ENCODE measurements at places on chromosomes 6 and 20. TPM values are rescaled to one million over a fixed set of nuclear protein-coding genes. Genes with fewer than 3 reads are reported as not detected.

Gene SULF2
- total RNA-seq = 24.8 TPM

DNA sequence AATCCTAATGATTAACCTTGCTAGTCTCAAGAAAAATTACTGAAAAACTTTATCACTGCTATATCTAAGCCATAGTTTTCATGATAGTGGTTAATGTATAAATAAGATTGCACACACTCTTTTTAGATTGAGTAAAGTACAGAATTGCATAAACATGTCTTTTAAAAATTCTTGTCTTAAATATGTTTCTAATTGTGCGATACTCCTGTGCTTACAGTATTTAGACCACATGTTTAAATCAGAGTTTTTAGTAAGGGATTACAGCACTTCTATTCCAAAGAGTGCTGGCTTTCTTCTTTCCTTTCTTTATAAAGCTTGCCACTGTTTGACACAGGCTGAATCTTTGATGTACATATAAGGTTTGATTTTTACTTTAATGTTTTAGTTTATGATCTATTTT is 36.8 kb upstream of the RGS17 start:
- no peak for DNase-seq
- no peaks in the 10 kb centered on the region for H3K4me1 ChIP-seq
- H3K4me3 ChIP-seq = no peak overlapping the region
- H3K27me3 ChIP-seq = no peaks in the 10 kb centered on the region

GRCh38 chr20:6657904-6658303 is 109.6 kb upstream of the BMP2 start:
- H3K27me3 ChIP-seq = no peaks in the 10 kb centered on the region
- no peak for DNase-seq
- no peak overlapping the region for H3K4me3 ChIP-seq
- H3K4me1 ChIP-seq = peaks cover 4% of the 10 kb centered on the region
- no peaks in the 10 kb centered on the region for H3K36me3 ChIP-seq

GRCh38 chr20:48691523-48691922 is 136.3 kb downstream of the PREX1 start:
- DNase-seq = no peak
- no peak overlapping the region for H3K4me3 ChIP-seq
- peaks cover 35% of the 10 kb centered on the region for H3K36me3 ChIP-seq
- peaks cover 32% of the 10 kb centered on the region for H3K4me1 ChIP-seq
- no peaks in the 10 kb centered on the region for H3K27me3 ChIP-seq

Gene FAM209A
- total RNA-seq = 0.73 TPM

Gene MCHR2
- total RNA-seq = not detected

Gene PHF3
- 101 TPM for total RNA-seq

- H3K4me3 ChIP-seq = no peak overlapping the region
- no peaks in the 10 kb centered on the region for H3K27me3 ChIP-seq
- no peak for DNase-seq
- no peaks in the 10 kb centered on the region for H3K36me3 ChIP-seq
- no peak overlapping the region for H3K27ac ChIP-seq
- peaks cover 5% of the 10 kb centered on the region for H3K4me1 ChIP-seq
Measured at GRCh38 chr6:129753422-129753821, 43.4 kb upstream of the ARHGAP18 start.

DNA sequence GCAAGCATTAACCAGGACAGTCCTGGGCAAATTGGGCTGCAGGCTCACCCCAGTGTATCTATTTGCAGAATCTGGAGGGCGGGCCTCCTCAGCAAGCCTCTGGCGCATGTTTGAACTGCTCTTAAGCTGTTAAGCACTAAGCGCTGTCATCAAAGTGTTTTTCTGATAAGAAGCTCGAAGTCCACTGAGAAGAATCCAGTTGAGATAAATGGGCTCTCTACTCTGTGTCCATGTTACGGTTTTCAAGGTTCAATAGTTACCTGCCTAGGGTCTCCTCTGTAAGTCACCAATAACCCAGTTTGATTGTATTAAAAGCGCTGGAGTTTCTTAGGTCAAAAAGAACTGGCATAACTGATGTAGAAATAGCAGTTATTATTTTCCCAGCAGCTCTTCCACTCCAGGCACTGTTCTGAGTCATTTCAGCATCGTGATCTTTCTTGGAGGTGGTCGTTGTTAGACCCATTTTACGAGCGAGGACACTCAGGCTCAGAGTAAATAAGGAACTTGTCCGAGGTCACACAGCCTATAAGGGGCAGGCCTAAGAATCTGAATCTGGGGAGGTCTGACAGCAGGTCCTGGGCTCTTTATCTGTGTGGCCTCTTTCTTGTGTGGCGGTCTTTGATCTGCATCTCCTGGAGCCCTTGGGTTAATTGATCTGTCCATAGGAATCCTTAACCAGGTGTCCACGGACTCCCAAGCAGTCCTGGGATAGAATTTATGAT is 207.4 kb upstream of the ZNF217 start:
- H3K27ac ChIP-seq = no peak overlapping the region
- no peaks in the 10 kb centered on the region for H3K36me3 ChIP-seq
- peak; percentile 44 for DNase-seq
- no peaks in the 10 kb centered on the region for H3K27me3 ChIP-seq
- H3K4me3 ChIP-seq = no peak overlapping the region

GRCh38 chr6:157229713-157230112 is 93.6 kb downstream of the TMEM242 start:
- peaks cover 5% of the 10 kb centered on the region for H3K27me3 ChIP-seq
- H3K4me3 ChIP-seq = no peak overlapping the region
- H3K27ac ChIP-seq = no peak overlapping the region
- DNase-seq = no peak

DNA sequence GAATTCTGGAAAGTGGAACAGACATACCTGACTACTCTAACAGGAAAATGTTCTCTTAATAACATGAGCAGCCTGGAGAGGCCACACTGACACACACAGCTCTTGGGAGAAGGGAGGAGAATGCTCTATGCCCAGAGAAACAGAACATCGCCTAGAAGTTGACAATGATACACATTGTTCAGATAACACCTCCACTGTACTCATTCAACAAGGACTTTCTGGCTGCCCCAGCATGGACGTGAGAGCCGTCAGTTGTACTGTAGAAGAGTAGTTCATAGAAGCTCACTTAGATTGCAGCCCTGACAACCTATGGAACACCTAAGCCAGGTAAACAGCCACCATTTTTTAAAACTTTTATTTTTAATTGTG is 28.9 kb downstream of the BMP7 start:
- DNase-seq = no peak
- H3K4me1 ChIP-seq = peaks cover 8% of the 10 kb centered on the region
- no peaks in the 10 kb centered on the region for H3K36me3 ChIP-seq
- H3K27me3 ChIP-seq = peaks cover 37% of the 10 kb centered on the region

DNA sequence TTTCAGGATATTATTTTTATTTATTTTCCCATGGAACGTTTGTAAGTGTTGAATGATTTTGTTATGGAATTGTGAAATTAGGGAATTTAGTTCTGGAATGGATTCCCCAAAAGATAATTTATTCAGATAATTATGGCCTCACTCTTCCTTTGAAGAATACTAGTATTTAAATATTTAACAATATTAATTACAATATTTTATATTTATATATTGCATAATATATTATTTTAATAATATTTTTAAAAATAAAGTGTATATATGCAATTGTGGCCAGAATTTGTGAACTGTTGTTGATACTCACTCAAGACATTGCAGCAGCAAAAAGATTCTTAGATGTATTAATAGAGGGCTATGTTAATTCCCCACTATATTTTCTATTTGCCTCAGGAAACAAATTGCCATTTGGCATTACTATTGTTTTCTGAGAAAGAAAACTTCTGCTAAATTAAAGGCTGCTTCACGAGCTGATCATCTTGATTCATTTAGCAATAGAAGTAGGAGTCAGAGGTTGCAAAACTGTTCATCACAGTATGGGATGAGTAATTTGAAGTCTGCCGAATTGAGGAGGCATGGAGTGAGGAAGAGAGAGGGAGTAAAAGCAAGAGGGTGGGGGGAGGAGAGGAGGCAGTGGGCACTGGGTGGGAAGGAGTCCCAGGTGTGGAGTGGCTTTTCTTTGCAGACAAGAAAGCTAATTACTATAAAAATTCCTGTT is 729.2 kb downstream of the DHX35 start:
- H3K27me3 ChIP-seq = no peaks in the 10 kb centered on the region
- no peak overlapping the region for H3K4me3 ChIP-seq
- no peak overlapping the region for H3K27ac ChIP-seq
- no peaks in the 10 kb centered on the region for H3K36me3 ChIP-seq
- H3K4me1 ChIP-seq = no peaks in the 10 kb centered on the region

- H3K36me3 ChIP-seq = no peaks in the 10 kb centered on the region
- peak overlapping the region; percentile 94 for H3K4me3 ChIP-seq
- no peaks in the 10 kb centered on the region for H3K27me3 ChIP-seq
- H3K27ac ChIP-seq = peak overlapping the region; percentile 80
- peaks cover 12% of the 10 kb centered on the region for H3K4me1 ChIP-seq
Measured at GRCh38 chr6:7911345-7911725, 747 bp upstream of the TXNDC5 start.

DNA sequence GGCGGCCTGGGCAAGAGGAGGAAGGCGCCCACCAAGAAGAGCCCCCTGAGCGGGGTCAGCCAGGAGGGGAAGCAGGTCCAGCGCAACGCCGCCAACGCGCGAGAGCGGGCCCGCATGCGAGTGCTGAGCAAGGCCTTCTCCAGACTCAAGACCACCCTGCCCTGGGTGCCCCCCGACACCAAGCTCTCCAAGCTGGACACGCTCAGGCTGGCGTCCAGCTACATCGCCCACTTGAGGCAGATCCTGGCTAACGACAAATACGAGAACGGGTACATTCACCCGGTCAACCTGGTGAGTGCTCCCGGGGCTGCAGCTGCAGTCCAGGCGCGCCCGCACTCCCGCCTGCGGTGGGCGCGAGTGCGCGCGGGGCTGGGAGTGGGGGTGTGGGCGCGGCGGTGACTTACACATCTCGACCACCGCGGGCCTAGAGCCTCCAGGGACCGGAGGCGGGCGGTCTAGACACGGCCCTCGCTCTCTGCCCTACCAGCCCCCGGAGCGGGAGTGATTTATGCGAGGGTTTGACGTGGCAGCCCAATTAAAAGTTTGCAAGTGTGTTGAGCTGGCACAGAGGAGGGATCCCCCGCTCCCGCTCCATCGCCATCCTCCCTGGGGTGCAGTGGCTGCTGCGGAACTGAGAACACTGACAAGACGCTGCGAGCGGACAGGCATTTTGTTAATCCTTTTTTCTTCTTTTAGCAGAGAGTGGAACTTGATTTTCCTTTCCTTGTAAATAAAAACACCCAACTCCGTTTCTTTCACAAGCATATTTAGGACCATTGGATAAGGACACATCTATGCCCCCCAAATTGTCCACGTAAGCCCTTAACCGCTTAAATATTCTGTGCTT is 867 bp downstream of the TCF21 start:
- DNase-seq = no peak
- H3K4me1 ChIP-seq = peaks cover 54% of the 10 kb centered on the region
- peak overlapping the region; percentile 49 for H3K27ac ChIP-seq

GRCh38 chr6:169363590-169363989 is 109.9 kb upstream of the THBS2 start:
- H3K36me3 ChIP-seq = no peaks in the 10 kb centered on the region
- no peak for DNase-seq
- H3K4me1 ChIP-seq = no peaks in the 10 kb centered on the region
- no peaks in the 10 kb centered on the region for H3K27me3 ChIP-seq
- H3K4me3 ChIP-seq = no peak overlapping the region

Gene COL21A1
- total RNA-seq = 69.4 TPM

GRCh38 chr6:52887910-52888524 is 21.5 kb downstream of the GSTA3 start:
- no peaks in the 10 kb centered on the region for H3K36me3 ChIP-seq
- H3K27ac ChIP-seq = no peak overlapping the region
- H3K4me1 ChIP-seq = no peaks in the 10 kb centered on the region
- no peak overlapping the region for H3K4me3 ChIP-seq

- H3K4me3 ChIP-seq = no peak overlapping the region
- H3K27ac ChIP-seq = no peak overlapping the region
- DNase-seq = no peak
- H3K36me3 ChIP-seq = no peaks in the 10 kb centered on the region
Measured at GRCh38 chr6:2476376-2476775, 231.0 kb upstream of the GMDS start.

GRCh38 chr20:32796383-32796948 is 23.3 kb upstream of the MAPRE1 start:
- H3K27ac ChIP-seq = no peak overlapping the region
- no peak for DNase-seq
- no peaks in the 10 kb centered on the region for H3K4me1 ChIP-seq
- no peaks in the 10 kb centered on the region for H3K36me3 ChIP-seq
- H3K27me3 ChIP-seq = no peaks in the 10 kb centered on the region

DNA sequence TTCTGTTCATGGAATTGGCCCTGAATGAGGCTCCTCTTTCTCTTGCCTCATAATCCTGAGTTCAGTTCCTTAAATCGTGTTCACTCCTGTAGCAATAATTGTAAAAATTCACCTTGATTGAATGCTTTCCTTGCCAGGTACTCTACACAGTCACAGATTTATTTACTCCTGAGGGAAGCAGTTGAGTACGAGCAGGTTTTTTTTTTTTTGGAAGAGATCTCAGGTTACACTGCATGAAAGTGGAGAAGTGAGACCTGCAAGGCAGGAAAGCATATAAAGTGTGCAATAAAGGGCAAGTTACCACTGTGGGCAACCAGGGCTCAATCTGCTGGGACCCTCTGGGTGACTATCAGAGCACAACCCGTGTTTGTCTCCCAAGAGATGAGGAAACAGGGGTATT is 93.0 kb upstream of the DOK5 start:
- no peak overlapping the region for H3K27ac ChIP-seq
- no peak for DNase-seq
- H3K4me3 ChIP-seq = no peak overlapping the region
- H3K36me3 ChIP-seq = no peaks in the 10 kb centered on the region

Gene POLH
- total RNA-seq = 5.8 TPM

Gene KCNQ2
- not detected for total RNA-seq

Gene FAM209B
- total RNA-seq = not detected

- no peak overlapping the region for H3K27ac ChIP-seq
- H3K4me1 ChIP-seq = peaks cover 11% of the 10 kb centered on the region
- H3K4me3 ChIP-seq = no peak overlapping the region
- H3K36me3 ChIP-seq = no peaks in the 10 kb centered on the region
- DNase-seq = peak; percentile 52
- H3K27me3 ChIP-seq = no peaks in the 10 kb centered on the region
Measured at GRCh38 chr20:8858181-8858787, 210.6 kb upstream of the PLCB4 start.

Gene GTSF1L
- total RNA-seq = not detected

GRCh38 chr6:27448456-27448855 is 24.4 kb downstream of the ZNF184 start:
- no peak for DNase-seq
- H3K27me3 ChIP-seq = no peaks in the 10 kb centered on the region
- no peak overlapping the region for H3K27ac ChIP-seq
- H3K36me3 ChIP-seq = peaks cover 49% of the 10 kb centered on the region
- no peak overlapping the region for H3K4me3 ChIP-seq

Measured in stomach (tissue), 19 donors.